ENCODE measurements at places on chromosomes 1 and 21.

GRCh38 chr1:159071970-159072582, 4.5 kb downstream of the AIM2 start:
- DNase-seq = no peak

DNA sequence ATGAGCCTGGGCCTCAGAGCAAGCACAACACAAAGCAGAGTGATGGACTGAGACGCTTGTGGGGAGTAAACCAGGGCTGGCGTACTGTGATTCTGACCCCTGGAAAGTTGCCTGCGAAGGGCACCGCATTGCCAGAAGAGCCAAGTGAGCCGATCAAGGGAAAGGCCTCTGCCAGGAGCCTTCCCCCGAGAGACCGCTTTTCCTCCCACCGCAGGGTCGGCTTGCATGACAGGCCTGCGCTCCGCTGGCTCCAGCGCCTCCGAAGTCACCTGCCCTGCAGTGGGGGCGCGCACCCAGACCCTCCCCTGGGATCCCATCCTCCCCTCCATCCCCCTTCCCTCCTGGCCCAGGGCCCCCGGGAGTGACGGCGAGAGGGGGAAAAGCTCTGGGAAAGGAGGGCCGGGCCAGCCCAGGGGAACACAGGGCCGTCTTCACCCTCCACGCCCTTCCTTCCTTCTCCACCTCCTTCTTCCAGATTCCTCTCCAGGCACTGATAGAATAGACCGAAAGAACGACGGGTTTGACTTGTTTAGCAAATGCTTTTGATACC, 165.0 kb downstream of the TRIM33 start:
- DNase-seq = peak; percentile 13

DNA sequence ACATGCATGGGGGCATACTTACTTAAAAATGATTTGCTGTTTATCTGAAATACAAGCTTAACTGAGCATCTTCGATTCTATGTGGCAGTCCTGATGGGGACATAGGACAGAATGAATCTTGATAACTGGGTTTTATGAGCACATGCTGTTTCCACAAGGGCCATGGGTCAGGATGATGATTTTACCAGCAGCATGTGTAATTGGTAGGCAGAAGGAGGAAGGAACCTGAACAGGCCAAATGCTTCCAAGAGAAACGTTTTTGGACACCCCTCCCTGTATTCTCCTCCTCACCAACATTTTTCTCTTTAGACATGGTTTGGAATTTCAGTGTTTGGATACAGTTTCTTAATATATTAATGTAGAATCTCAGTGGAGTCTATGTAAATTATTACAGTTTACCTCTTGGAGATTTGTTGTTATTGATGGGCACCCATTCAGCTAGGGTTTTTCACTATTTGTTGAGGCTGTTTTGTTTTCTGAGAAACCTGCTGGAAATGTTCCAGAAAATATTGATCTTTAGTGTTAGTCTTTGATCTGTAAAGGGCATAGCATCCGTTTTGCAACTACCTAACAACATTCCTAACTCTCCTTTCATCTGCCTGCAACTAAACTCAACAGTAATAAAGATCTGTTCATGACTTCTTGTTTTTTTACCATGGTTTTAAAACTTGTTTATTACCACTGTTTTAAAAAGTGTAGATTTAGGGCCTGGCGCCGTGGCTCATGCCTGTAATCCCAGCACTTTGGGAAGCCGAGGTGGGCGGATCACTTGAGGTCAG, 42.0 kb downstream of the TBCE start:
- DNase-seq = no peak

GRCh38 chr1:236540813-236541465, 17.2 kb downstream of the LGALS8 start:
- no peak for DNase-seq

- no peak for DNase-seq
Observed at GRCh38 chr1:188065917-188066316, 1237.2 kb downstream of the PLA2G4A start.

GRCh38 chr1:145997016-145997717, 788 bp upstream of the TXNIP start:
- DNase-seq = peak; percentile 74

DNA sequence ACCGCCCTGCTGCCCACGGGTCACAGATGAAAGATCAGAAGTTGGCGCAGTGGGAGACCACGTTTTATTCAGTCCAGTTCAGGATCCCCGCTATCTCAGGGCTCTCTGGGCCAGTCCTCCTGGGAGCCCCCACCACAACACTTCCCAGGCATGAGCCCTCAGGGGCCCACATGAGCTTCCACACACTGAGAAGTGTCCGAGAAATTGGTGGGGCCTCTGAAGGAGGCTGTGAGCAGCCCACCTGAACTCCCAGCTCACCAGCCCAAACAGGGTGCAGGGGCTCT, 12.1 kb downstream of the TRIM46 start:
- DNase-seq = no peak

DNA sequence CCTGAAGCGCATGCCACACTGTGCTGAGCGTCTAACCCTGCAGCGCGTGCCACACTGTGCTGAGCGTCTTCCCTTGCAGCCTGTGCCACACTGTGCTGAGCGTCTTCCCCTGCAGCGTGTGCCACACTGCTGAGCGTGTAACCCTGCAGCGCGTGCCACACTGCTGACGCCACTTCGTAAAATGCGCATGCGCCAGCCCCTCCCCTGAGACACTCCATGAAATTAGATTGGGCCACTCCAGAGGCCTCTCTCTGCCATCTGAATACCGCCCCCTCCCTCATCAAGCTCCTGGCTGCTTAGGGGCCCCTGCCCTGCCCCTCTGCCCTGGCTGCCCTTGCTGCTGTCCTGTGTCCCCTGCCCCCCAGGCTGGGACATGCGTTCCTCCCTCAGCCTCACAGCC, 84.8 kb downstream of the POFUT2 start:
- no peak for DNase-seq

DNA sequence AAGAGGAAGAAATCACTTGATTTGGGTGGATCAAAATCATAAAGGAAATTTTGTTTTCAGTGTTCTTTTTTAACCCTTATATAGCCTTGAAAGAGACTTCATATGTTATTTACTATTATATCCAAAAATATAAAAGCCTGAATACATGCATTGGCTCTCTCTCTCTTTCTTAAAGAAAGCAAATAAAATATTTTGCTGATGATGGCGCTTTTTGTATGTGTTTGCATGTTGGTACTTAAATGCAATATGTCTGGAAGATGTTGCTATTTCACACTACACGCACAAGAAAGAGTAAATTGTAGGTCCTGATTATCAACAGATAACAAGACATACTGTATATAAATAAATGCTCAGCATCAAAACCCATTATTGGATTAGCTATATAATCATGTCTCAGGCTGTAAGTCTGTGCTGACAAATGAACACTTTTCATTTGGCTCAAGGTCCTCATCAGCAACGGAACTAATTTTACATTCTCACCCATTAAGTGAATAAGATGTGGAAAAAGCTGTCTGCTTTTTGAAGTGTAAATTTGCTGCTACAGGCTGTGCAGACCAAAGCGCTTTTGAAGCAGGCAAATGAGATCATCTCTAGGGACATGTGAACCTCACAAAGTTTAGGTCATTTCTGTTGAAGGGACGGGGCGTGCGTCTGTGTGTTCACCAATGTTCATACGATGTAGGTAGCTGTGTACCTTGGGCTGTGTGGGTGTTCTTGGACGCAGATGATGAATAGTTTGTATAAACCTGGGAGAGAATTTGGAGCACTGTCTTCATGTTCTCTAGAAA, 122.4 kb upstream of the LMO4 start:
- DNase-seq = no peak

DNA sequence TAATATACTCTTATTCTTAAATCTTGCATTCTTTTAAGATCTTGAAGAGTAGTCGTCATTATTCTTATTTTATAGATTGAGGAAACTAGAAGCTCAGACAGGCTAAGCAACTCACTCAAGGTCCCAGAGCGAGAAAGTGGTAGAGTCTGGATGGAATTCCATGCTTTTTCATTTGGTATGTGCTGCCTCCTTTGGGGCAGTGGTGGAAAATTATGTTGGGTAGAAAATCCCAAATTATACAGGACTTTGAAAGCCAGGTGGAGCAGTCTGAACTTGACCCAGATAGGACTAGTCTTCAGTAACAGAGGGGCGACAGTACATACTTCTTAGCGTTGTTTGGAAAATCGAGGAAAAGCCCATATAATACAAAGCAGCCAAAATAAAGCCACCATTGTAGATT, 205.6 kb downstream of the ATG4C start:
- DNase-seq = no peak

GRCh38 chr1:214552174-214552608, 789 bp upstream of the PTPN14 start:
- no peak for DNase-seq

GRCh38 chr1:175984813-175985212, 222.3 kb downstream of the COP1 start:
- no peak for DNase-seq

GRCh38 chr1:175591083-175591743, 152.2 kb downstream of the TNR start:
- DNase-seq = no peak

GRCh38 chr1:206578068-206578977, 33.9 kb downstream of the EIF2D start:
- peak; percentile 48 for DNase-seq

DNA sequence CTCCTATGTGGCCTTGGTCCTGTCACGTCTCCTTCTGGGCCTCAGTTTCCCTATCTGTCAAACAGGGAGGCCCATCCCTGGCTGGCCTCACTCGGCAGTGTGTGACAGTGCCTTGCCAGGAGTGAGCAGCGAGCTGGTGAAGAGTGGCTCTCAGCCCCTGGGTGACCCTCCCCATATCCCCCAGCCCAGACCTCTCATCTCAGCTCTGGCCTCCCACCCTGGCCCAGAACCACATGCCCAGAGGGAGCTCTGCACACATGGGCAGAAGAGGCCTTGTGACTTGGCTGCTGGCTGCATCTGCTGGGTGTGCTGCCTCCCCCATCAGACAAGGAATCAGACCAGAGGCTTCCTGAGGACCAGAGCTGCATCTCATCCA, 19.5 kb upstream of the PADI1 start:
- no peak for DNase-seq
